ENCODE measurements at places on chromosomes 3 and 15.

GRCh38 chr3:193829781-193830180 is 236.8 kb downstream of the OPA1 start:
- no peak for DNase-seq

GRCh38 chr3:64046996-64047594 is 23.8 kb upstream of the PSMD6 start:
- peak; percentile 47 for DNase-seq

- no peak for DNase-seq
Measured at GRCh38 chr3:141326626-141327025, 41.7 kb upstream of the ZBTB38 start.

DNA sequence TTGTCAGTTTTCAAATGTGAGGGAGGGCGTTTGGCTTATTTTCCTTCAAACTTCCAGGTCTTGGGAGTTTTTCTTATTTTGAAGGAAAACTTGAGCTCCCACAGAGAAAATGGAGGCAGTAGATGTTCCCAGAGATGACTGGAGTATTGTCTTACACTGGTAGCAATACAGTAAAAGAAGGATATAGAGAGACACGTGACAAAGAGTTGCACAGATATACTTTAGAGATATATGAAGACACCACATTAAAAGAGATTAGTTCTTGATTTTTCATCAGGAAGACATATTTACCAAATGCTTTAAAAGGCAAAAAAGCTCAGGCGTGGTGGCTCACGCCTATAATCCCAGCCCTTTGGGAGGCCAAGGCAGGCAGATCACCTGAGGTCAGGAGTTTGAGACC is 490.9 kb downstream of the FOXP1 start:
- no peak for DNase-seq
